ENCODE measurements at places on chromosomes 6 and 20.
A peak's percentile ranks its signal among the peaks of the same experiment; 100 is the strongest.

- DNase-seq = no peak
Measured at GRCh38 chr6:31299511-31299910, 27.6 kb upstream of the HLA-C start.

GRCh38 chr6:38773338-38773737 lies 58.2 kb downstream of the DNAH8 start:
- peak; percentile 13 for DNase-seq

DNA sequence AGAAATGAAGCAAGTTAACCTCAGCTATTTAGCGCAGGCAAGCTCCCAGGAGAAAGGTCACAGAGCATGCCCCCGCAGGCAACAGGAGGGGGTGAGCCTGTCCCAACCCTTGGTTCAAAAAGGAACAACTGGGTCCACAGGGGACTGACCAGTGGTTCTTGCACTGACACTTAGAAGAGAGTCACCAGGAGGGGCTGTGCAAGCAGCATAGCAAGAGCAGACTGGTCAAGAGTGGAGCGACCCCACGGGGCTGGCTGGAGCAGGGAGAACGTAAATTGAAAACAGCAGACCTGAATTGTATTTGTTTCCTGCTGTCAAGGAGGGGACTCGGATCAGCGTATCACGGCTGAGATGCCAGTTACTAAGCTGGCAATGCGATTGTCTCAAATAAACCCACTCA lies 32.8 kb downstream of the GABRR1 start:
- DNase-seq = no peak

DNA sequence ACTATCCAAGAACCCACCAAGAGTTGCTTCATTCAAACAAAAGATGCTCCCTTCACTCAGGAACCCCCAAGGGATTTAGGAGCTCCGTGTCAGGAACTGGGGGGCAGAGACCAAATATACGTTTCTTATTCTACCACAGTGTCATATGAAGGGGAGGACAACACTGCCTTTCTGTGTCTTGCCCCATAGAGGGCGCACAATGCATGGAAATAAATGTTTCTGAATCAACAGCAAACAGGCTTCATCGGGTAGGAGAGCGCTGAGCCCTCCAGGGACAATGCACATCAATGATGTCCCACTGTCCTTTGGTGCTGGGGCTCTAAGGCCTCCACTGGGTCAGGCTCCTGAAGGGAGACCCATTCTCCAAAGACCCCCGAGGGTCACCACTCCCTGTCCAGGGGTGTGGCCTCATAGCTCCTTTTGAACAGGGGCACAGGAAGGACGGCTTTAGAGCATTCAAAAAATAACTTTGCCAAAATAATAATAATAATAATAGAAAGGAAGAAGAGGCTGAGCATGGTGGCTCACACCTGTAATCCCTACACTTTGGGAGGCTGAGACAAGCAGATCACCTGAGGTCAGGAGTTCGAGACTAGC lies 31.1 kb downstream of the PLG start:
- peak; percentile 57 for DNase-seq

- no peak for DNase-seq
Measured at GRCh38 chr6:9009931-9010330, 574.6 kb upstream of the SLC35B3 start.

GRCh38 chr6:142373268-142374090 lies 71.7 kb downstream of the ADGRG6 start:
- DNase-seq = no peak

All from body of pancreas (tissue), 4 donors.